T-helper 1 cell treated with Interleukin-12 subunit alpha and Interleukin-12 subunit beta and Interleukin-4 antibody, amounts not matched to agents 30 ng/mL and 1 ng/mL, for 36 hours (primary cell): ENCODE measurements at places on chromosomes 4 and X. TPM values are rescaled to one million over a fixed set of nuclear protein-coding genes. Genes with fewer than 3 reads are reported as not detected.

OPHN1 gene
- total RNA-seq = 0.02 TPM in 2 replicates

XAGE3 gene
- not detected in 2 replicates for total RNA-seq

GAGE1 gene
- not detected in 2 replicates for total RNA-seq

PPP1R2C gene
- not detected in 2 replicates for total RNA-seq
